Activated naive CD4-positive, alpha-beta T cell treated with anti-CD3 and anti-CD28 coated beads, Interleukin-2, amount 10 ng/mL, durations not matched to agents 5 hours and 36 hours (primary cell): ENCODE measurements at places on chromosomes 2 and 18. TPM values are rescaled to one million over a fixed set of nuclear protein-coding genes. Genes with fewer than 3 reads are reported as not detected.

Gene INHA
- not detected for total RNA-seq

Gene SP110
- total RNA-seq: 136 TPM

Gene TLX2
- 0.55 TPM for total RNA-seq

Gene IL1R1
- total RNA-seq: 0.55 TPM

Gene GPR39
- total RNA-seq: not detected

Gene DSG2
- 0.50 TPM for total RNA-seq

Gene SPR
- total RNA-seq: 0.31 TPM

Gene SIX3
- total RNA-seq: not detected

Gene WNT10A
- total RNA-seq: 0.15 TPM

Gene GLS
- total RNA-seq: 154 TPM

Gene ALK
- total RNA-seq: not detected

Gene SAG
- 0.10 TPM for total RNA-seq

Gene GPR155
- 43.8 TPM for total RNA-seq

Gene VSNL1
- total RNA-seq: not detected

Gene ZNF397
- total RNA-seq: 22.2 TPM

Gene CCDC68
- total RNA-seq: not detected

Gene ACMSD
- not detected for total RNA-seq

Gene EMX1
- not detected for total RNA-seq
